ENCODE measurements at places on chromosomes 4 and X. TPM values are rescaled to one million over a fixed set of nuclear protein-coding genes. Genes with fewer than 3 reads are reported as not detected.

DNA sequence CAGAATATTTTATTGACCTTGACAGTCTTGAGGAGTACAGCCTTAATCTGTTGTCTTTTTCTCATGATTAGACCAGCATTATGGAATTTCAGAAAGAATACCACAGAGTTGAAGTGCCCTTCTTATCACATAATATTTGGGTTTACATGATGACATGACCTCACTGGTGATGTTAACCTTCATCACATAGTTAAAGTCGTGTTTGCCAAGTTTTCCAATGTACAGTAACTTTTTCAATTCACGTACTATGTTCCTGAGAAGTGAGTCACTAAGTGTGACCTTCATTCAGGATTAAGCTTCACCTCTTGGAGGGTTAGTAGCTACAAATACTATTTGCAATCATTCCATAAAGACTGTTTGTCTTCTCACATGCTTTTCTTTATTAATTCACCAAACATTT lies 52.1 kb downstream of the RAB40A start:
- H3K4me3 ChIP-seq = no peak overlapping the region
- H3K36me3 ChIP-seq = no peaks in the 10 kb centered on the region
- no peaks in the 10 kb centered on the region for H3K27me3 ChIP-seq
- DNase-seq = peak; percentile 26

GRCh38 chr4:77488882-77489281 lies 116.7 kb upstream of the CXCL13 start:
- H3K27me3 ChIP-seq = peaks cover 52% of the 10 kb centered on the region
- no peak for DNase-seq
- no peak overlapping the region for H3K27ac ChIP-seq

GRCh38 chr4:109803924-109804571 lies 2.2 kb upstream of the CFI start:
- peak; percentile 65 for DNase-seq
- peaks cover 6% of the 10 kb centered on the region for H3K4me1 ChIP-seq
- H3K27ac ChIP-seq = no peak overlapping the region
- no peaks in the 10 kb centered on the region for H3K27me3 ChIP-seq
- no peak overlapping the region for H3K4me3 ChIP-seq
- H3K36me3 ChIP-seq = no peaks in the 10 kb centered on the region

DNA sequence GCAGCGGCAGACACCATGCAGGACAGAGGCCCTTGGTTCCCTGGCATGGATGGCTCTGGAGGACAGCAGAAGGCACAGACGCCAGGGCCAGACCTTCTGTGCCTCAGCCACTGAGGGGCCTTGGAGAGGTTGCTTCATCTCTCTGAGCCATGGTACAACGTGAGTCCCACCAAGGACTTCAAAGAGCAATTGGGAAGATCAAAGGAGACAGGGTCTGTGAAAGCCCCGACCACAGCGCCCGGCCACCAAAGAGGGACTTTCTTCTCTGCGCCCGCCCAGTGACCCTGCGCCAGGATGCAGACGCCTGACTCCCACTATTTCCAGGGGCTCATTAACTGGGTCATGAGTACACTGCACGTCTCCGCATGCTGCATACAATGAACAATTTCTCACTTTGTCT lies 174.0 kb downstream of the AFAP1 start:
- H3K36me3 ChIP-seq = peaks cover 85% of the 10 kb centered on the region
- H3K27ac ChIP-seq = no peak overlapping the region
- no peak for DNase-seq
- H3K27me3 ChIP-seq = no peaks in the 10 kb centered on the region
- no peaks in the 10 kb centered on the region for H3K4me1 ChIP-seq

The GLRB gene
- total RNA-seq = 11.3 TPM

The HSFX2 gene
- total RNA-seq = not detected

The SLIT2 gene
- 24.9 TPM for total RNA-seq

The DRP2 gene
- 0.22 TPM for total RNA-seq

Measured in GM23248 (cell line).